ENCODE measurements at places on chromosomes 2 and 18.

- no peak for DNase-seq
Observed at GRCh38 chr2:239440511-239440959, 39.7 kb upstream of the HDAC4 start.

DNA sequence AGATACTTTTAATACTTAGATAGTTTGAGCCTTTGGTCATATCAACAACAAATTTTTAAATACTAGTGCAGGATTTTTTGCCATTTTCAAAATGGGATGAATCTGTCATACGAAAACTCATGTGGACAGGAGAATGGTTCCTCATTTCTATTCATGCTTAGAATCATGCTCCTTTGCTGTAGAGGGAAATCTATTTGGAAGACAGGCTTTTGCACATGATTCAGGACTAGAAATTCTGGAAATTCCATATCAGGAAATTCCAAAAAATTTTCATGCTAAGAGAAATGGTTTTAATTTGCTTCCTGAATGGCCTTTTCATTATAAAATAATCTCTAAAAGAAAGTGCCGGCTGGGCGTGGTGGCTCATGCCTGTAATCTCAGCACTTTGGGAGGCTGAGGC is 39.3 kb downstream of the MOGAT1 start:
- no peak for DNase-seq

- DNase-seq = no peak
Observed at GRCh38 chr2:147610496-147611040, 234.3 kb upstream of the ACVR2A start.

- no peak for DNase-seq
Observed at GRCh38 chr2:64137567-64137966, 6.7 kb downstream of the PELI1 start.

DNA sequence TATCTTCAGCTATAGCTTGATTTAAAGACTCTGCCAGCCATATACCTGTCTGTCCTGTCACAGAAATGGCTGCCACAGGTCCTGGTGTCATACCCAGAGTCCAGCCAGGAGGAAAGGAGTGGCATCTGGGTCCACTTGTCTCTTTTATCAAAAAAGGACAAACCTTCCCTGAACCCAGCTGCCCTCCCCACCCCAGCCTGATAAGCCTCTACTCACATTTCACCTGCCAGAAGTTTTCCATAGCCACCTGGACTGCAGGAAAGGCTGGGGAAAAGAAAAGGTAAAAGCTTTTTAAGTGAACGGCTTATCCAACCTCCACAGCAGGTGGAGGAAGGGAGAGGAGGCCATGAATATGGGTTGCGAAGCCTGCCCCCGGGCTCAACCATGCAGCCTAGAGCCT is 32.8 kb downstream of the TMEM163 start:
- no peak for DNase-seq

- peak; percentile 66 for DNase-seq
Observed at GRCh38 chr2:191165176-191165643, 14.4 kb upstream of the STAT4 start.

DNA sequence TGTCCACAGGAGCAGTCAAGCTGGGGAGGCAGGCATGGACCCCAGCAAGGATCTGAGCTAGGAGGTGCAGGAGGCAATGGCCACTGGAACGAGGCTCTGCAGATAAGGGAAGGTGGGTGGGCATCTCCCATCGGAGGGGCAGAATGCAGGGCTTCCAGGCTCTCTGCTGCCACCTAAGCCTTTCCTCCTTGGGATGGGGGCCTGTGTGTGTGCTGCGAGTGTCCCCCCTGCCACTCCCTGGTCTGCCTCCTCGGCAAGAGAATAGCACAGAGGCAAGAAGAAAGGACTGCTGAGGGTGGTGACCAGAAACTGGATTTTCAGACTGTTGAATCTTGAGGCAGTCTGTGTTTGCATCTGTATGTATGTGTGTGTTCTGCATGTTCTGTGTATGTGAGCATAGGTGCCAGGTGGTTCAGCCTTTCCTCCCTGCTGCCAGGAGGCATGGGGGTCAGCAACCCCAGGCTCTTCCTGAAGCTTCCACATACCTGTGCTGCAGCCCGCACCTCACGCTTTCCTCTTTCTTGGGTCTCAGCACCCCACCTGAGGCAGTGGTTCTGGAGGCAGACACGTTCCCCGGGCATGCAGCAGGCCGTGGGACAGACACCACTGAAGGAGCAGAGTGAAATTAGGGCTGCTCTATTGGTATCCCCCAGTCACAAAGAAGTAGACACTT is 86.7 kb downstream of the EPAS1 start:
- no peak for DNase-seq

DNA sequence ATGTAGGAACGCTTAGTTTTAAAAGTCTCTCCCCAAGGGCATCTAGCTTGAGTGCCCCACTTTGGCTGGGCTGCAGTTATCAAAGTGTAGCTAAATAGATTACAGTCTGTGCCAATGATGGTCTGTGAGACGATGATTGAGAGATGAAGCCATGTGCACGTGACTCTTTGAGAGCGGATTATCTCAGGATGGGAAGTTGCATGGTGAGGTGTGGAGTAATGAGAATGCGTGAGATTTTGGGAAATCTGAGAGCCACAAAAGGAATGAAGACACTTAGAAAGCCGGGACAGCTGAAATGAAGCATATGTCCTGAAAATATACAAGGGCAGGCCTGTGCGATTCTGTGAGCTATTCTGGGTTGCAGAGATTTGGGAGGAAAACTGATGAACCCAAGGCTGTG is 370.0 kb downstream of the TGIF1 start:
- DNase-seq = no peak

DNA sequence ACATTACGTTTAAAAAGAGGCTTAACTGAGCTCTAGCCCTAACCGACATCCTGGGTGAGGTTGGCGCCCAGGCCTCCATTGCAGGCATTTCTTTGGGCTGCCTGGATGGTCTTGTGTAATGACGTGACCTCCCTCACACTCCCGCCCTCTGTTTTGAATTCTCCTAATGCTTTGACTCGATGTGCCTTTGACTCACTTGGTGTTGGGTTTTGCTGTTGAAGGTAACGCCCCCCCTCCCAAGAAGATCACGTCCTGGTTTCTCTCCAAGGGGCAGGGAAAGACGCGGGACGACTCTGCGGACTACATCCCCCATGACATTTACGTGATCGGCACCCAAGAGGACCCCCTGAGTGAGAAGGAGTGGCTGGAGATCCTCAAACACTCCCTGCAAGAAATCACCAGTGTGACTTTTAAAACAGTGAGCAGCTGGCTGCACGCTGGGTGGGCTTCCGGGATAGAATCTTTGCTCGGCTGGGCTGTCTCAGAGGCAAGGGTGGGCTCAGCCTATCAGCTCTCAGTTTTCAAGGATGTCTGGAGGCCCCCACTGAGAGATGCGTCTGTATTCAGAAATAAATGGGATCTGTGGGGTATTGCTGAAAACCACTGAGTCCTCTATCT is 87.9 kb upstream of the ATG16L1 start:
- no peak for DNase-seq

DNA sequence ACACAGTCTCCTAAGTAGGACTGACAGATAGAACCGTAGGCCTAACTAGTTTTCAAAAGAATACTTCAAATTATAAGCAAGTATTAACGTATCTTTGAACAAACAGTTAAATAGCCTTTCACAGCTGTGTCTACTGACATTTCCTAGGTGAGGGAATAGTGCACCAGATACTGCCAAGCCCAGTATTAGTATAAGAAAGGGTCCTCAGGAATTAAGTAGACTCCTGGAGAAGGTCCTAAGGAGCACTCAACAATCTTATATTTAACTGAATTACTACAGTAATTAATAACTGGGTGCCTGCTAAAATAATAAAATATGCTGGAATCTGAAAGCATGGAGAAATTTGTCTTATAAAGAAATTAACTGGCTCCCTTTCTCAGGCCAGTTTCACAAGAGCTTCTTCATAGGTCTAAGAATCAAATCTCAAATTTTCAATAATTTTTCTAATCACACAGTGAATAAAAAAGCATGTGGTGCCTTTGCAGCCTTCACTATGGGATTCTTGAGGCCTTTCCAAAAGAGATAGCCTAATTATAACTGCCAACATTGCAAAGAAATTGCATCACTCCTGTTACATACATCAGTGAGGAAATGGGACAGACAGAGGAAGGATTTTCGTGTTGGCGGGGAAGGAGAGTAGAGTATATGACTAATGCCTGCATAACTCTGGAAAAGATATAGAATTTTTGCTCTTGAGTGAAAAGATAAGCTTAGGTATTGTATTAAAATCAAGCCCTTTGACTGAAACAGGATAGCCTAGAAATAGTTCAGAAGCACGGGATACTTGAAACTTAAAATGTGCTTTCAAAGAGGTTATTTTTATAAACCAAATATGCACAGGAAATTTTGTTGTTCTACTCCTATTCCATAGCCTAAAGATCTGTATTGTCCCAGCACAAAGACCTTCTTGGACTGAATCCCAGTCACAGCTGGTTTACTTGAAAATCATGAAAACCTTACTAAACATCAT is 228.6 kb upstream of the STK17B start:
- DNase-seq = no peak
